ENCODE measurements at places on chromosomes 5 and 9.
A peak's percentile ranks its signal among the peaks of the same experiment; 100 is the strongest.

- DNase-seq: peak; percentile 49
Observed at GRCh38 chr9:99511723-99512122, 289.6 kb downstream of the SEC61B start.

GRCh38 chr5:132821791-132822190 is 8.7 kb downstream of the SHROOM1 start:
- peak; percentile 29 for DNase-seq

DNA sequence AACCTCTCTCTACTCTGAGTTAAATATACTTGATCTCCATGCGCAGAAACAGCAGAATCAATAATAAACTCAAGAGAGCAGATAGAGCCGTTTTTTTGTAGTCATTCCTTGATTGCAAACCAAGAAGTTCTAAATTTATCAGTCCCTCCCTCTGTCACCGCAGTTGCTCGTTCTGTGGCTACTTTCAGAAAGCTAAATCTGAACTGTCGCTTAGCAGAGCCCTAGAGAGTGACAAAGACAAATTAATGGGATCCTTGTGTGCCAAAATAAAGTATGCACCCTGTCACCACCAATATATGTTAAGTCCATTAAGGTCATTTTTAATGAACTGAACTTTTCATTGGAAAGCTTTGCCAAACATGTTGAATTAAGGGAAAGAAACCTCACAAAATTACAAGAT is 218.3 kb downstream of the ADAMTSL1 start:
- DNase-seq: no peak

DNA sequence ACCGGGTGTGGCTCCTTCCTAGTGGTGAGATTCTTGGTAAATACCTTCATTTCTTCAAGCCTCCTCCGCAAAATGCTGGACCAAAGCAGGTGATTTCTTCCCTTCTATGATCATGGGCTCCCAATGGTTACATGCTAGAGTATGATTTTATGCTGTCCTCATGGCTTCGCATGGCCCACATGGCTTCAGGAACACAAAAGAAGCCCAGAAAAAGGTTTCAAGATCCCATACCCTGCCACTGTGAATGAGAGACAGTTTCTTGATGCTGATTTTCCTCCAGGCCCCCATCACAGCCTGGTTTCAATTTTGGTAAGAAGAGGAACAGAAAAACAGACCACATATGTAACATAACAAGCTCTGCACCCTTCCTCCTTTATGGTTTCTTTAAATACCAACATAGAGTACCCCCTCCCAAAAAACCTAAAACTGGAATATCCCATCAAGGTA is 2.4 kb upstream of the RXFP3 start:
- no peak for DNase-seq

GRCh38 chr9:70945301-70945700 is 176.1 kb downstream of the TRPM3 start:
- no peak for DNase-seq

DNA sequence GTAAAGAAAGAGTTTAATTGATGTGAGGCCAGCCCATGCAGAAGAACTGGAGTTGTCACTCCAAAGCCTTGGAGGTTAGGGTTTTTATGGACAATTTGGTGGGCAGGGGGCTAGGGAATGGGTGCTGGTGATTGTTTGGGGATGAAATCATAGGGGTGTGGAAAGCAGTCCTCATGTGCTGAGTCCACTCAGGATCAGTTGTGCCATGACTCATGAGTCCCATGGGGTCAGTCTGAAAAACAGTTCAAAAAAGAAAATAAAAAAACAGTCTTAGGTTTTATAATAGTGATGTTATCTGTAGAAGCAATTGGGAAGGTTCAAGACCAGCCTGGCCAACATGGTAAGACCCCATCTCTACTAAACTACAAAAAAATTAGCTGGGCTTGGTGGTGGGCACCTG is 162.3 kb downstream of the KDM4C start:
- no peak for DNase-seq

GRCh38 chr9:114973216-114973615 is 42.8 kb upstream of the TNFSF8 start:
- DNase-seq: no peak

DNA sequence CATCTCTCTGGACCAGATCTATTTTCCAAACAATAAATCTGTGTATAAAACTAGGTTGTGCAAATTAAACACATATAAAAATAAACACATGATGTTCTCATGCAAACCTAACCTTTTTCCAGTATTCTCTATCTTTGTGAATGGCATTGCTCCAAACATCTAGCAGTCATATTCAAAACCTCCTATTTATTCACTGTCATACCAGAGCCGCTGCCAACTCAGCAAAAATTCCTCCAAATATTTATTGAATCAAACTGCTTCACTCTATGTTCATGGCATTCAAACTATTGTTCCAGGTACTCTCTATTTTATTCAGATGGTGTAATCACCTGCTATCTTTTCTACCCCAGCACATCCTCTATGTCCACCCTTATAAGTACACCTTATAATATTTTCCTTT is 652.1 kb upstream of the RIOK2 start:
- DNase-seq: no peak

GRCh38 chr5:141838326-141839014 is 39.7 kb downstream of the PCDH1 start:
- DNase-seq: no peak

DNA sequence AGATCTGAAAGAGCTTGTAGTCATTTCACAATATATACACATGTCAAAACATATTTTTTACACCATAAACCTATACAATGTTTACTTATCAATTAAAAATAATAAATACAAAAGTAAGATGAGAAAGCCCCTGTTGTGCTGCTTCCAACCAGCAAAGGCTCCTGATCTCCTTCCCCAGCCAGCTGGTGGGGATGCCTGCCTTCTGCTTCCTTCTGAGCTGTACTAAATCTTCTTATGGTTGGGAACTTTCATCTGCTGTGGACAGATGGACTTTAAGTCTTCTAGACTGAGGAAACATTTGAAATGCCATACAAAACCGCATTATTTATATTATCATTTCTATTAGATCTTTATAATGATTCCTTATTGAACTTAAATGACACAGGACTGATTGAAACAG is 745.3 kb upstream of the CHD1 start:
- no peak for DNase-seq

GRCh38 chr9:84511651-84512050 is 157.9 kb upstream of the NTRK2 start:
- DNase-seq: no peak

GRCh38 chr5:159801303-159801702 is 115.0 kb upstream of the ADRA1B start:
- no peak for DNase-seq

- peak; percentile 69 for DNase-seq
Observed at GRCh38 chr5:133051061-133051541, 712 bp upstream of the HSPA4 start.

DNA sequence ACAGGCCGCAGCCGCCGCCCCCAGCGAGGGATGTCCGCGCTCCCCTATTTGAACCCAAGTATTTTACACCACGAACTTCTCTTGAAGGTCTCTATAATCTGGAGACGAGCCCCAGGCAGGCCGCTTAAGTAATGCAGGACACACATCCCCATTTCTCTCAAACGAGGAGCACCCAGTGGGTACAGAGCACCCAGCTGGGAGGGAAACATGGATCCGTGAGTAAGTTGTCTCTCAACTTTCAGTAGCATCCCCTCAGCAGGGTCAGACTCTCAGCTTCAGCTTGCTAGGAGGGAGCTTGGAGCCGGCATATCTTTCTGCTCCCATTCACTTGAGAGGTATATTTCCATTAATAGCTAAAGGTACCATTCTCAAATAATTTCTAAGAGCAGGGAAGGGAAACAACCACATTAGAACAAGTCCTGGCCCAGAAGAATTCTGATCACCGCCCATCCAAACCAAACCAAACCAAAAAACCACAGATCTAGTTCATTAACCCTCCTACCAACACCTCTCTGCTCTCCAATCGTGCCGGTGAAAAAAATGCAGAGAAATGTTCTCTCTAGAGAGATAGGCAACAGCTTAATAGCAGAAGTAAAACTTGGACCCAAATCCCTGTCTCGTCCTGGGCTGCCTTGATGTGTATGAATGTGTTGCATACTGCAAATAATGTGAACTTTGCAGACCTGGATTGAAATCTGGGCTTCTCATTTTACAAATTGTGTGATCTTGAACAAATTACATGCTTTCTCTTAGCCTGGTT is 910 bp downstream of the TDRD7 start:
- DNase-seq: peak; percentile 92

DNA sequence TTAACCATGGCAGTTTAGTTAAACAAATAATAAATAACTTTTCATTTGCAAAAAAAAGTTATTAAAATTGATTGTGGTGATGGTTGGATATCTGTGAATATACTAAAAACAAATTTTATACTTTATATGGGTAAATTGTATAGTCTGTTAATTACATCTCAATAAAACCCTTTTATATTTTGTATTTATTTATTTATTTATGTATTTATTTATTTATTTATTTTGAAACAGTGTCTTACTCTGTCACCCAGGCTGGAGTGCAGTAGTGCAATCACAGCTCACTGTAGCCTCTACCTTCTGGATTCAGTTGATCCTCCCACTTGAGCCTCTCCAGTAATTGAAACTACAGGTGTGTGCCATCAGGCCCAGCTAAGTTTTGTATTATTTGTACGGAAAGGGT is 52.4 kb downstream of the OTP start:
- no peak for DNase-seq

DNA sequence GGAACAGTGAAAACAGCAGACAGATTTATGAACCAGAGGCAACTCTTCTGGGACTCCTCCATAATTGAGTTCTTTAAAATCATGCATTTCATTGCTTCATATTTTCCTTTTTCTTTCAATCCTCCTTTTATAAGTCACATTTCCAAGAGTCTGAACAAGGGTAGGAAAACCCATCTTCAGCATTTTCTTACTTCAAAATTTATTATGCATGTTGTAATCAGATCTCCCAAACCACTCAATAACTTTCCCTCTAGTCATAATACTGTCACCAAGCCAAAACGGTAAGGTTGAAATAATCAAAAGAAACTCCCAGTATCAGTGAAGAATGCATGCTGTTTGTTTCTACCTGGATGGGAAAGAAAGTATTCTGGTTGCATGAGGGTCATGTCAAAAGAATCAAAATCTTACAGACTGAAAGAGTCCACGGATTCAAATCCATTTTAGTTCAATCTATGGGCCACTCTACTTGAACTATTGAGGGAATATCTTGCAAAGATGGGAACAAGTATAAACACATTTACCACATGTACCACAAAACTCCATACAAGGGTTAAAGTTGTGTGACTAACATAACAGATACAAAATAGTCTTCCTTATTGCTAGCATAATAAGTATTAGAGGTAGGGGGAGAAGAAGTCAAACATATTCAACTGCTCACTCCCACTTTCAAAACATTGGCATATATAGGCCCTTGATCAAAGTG is 797.3 kb downstream of the MAT2B start:
- no peak for DNase-seq

DNA sequence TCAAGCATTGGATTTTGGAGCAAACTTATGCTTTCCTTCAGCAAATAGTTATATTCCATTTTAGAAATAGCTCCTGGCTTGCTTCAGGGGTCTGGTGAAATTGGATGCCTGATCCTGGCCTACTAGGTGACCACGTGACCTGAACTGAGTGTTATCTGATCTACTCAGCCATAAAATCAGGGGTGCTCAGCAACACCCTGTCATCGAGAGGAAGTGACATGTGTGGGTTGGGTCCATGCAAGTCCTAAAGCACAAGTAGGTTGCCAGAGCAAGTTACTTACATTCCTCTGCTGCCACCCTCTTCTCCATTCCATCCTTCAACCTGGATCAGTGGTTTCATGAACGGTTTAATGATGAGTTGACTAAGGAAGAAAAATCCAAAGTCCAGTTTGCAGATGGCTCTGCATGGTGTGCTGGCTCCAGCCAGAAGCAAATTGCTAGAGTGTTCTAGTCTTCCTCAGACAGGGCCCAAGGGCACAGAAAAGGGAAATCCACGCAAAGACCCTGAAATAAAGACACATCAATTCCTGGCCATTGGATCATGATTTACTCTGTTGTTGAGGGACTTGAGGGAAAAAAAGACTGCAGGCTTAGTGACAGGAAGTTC is 2.8 kb upstream of the FAM193B start:
- peak; percentile 75 for DNase-seq

- no peak for DNase-seq
Observed at GRCh38 chr9:82492274-82492673, 503.7 kb downstream of the SPATA31D1 start.

GRCh38 chr5:144139586-144139985 is 30.9 kb downstream of the YIPF5 start:
- no peak for DNase-seq

Data from Karpas-422 (cell line).